ENCODE measurements at places on chromosomes 1 and 21. TPM values are rescaled to one million over a fixed set of nuclear protein-coding genes. Genes with fewer than 3 reads are reported as not detected.

- no peak overlapping the region for H3K27ac ChIP-seq
- no peaks in the 10 kb centered on the region for H3K36me3 ChIP-seq
- peaks cover 10% of the 10 kb centered on the region for H3K4me1 ChIP-seq
Measured at GRCh38 chr1:232589812-232590743, 39.9 kb downstream of the SIPA1L2 start.

- no peak overlapping the region for H3K4me3 ChIP-seq
- H3K27me3 ChIP-seq = no peaks in the 10 kb centered on the region
- H3K27ac ChIP-seq = no peak overlapping the region
- DNase-seq = no peak
- peaks cover 9% of the 10 kb centered on the region for H3K4me1 ChIP-seq
Measured at GRCh38 chr1:52037402-52037814, 3.8 kb upstream of the KTI12 start.

TPTE gene
- total RNA-seq = not detected

TXNDC12 gene
- 56.0 TPM for total RNA-seq

DNA sequence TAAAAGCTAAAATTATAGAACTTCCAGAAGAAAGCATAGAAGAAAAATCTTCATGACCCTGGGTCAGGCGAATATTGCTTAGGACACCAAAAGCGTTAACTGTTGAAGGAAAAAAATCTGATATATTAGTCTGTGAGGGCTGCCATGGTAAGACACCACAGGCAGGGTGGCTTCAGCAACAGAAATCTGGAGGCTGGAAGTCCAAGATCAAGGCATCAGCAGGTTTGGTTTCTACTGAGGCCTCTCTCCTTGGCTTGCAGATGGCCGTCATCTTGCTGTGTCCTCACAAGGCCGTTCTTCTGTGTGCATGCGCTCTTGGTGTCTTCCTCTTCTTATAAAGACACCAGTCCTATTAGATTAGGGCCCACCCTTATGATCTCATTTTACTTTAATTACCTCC is 14.5 kb downstream of the IFNLR1 start:
- no peak for DNase-seq
- H3K27ac ChIP-seq = no peak overlapping the region
- no peak overlapping the region for H3K4me3 ChIP-seq
- no peaks in the 10 kb centered on the region for H3K4me1 ChIP-seq
- no peaks in the 10 kb centered on the region for H3K27me3 ChIP-seq

DNA sequence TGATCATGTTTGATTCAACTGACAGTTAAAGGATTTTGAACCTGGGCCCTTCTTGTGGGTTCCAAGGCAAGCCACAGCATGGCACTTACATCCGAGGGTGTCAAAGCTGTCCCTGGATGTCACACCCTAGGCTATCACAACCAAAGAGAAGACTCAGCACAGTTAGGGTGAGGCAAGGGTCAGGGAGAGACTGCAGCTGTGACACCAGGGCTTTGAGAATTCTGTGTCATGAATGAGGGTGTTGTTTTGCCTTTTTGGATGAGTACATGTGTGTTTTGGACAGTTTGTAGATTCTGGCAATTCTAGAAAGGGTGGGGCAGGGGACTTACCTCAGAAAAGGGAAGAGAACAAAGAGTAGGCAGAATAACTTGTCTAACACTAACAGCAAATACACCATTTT is 37.8 kb upstream of the ZNF326 start:
- H3K27ac ChIP-seq = no peak overlapping the region
- H3K4me1 ChIP-seq = no peaks in the 10 kb centered on the region
- no peaks in the 10 kb centered on the region for H3K36me3 ChIP-seq

- no peak overlapping the region for H3K4me3 ChIP-seq
- H3K27me3 ChIP-seq = no peaks in the 10 kb centered on the region
- H3K4me1 ChIP-seq = no peaks in the 10 kb centered on the region
- peak; percentile 3 for DNase-seq
- H3K36me3 ChIP-seq = no peaks in the 10 kb centered on the region
Measured at GRCh38 chr1:241992734-241993133, 6.2 kb downstream of the MAP1LC3C start.

KCNA10 gene
- not detected for total RNA-seq

LRRC39 gene
- total RNA-seq = 0.81 TPM

ATP1A2 gene
- total RNA-seq = not detected

DNA sequence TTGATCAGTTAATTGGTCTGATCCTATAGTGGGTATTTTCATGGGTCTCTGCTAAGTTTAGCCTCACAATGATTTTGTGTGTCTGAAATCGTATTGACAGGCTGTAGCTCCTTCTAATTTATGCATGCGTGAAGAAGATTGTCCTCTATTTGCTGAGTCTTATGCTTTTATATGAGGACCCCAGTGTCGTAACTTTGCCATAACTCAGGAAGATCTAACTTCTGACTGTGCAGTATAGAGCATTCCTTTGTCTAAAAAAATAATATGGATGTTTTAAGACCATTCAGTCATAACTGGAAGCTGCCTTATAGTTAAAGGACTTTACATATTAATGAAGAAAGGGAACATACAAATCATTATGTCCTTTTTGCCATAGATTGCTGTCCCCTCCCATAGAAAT is 73.3 kb downstream of the CAMTA1 start:
- H3K27ac ChIP-seq = no peak overlapping the region
- no peaks in the 10 kb centered on the region for H3K27me3 ChIP-seq
- H3K36me3 ChIP-seq = no peaks in the 10 kb centered on the region
- no peak overlapping the region for H3K4me3 ChIP-seq

DNA sequence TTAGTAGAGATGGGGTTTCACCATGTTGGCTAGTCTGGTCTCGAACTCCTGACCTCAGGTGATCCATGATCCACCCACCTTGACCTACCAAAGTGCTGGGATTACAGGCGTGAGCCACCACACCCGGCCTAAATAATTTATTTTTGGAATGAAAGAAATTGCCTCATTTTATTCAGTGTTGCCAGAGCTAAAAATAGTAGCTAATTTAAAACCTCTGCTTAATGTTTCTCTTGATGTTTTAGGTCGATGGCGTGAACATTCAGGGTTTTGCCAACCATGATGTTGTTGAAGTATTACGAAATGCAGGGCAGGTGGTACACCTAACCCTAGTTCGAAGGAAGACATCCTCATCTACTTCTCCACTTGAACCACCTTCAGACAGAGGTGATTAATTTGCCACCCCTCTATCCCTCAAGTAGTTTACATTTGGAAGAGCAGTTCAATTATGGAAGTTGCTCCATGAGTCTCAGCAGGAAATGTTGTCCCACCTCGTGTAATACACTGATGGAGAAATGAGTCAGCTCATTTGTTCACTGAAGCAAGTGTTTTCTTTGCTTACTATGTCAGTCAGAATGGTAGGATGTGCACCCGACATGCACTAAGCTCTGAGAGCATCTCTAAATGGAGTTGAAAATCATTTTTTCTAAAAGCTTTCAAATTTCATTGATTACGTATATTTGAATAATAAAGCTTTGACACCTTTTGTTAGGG is 54.9 kb downstream of the PATJ start:
- H3K27ac ChIP-seq = no peak overlapping the region
- peak; percentile 5 for DNase-seq
- no peaks in the 10 kb centered on the region for H3K27me3 ChIP-seq

RBM34 gene
- 69.4 TPM for total RNA-seq

DNA sequence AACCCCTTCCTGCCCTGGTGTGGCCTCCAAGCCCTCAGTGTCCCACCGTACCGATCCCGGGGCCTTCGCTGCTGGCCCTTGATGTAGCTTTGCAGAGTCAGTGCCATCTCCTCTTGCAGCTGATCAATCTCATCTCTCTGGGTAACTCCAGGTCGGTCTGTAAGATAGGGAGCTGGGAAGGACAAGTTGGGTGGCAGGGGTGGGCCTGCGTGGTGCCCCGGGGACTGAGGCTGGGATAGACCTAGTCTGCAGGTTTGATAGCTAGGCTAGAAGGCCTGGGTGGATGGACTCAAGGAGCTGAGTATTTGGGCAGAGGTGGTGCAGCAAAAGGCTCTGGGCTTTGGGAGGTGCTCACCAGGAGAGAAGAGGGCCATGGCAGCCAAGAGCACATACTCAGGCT is 4.9 kb downstream of the TOMM40L start:
- H3K27me3 ChIP-seq = no peaks in the 10 kb centered on the region
- H3K36me3 ChIP-seq = peaks cover 16% of the 10 kb centered on the region
- no peak for DNase-seq
- H3K27ac ChIP-seq = no peak overlapping the region
- H3K4me1 ChIP-seq = peaks cover 12% of the 10 kb centered on the region

SDHC gene
- 228 TPM for total RNA-seq

AMY1B gene
- not detected for total RNA-seq

IL10RB gene
- 11.1 TPM for total RNA-seq

GRCh38 chr1:168360151-168361021 is 79.7 kb downstream of the TBX19 start:
- no peaks in the 10 kb centered on the region for H3K36me3 ChIP-seq
- no peaks in the 10 kb centered on the region for H3K4me1 ChIP-seq
- DNase-seq = no peak

TTC22 gene
- not detected for total RNA-seq

DNA sequence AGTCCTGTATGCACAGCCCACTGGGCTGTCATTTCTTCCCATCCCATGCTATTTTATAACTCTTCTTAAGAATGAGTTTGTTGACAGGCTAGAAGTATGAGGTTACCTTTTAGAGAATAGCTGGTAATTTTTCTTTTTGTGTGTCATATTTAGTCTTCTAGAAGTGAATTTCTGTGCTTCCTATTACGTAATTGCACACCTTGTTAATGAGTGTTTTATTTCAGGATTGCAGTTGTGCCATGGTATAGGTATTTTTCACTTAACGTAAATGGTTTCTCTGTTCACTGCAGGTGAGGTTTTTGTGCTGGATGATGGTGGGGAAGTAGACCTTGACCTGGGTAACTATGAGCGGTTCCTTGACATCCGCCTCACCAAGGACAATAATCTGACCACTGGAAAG is 5.0 kb downstream of the CTPS1 start:
- no peaks in the 10 kb centered on the region for H3K27me3 ChIP-seq
- H3K4me1 ChIP-seq = peaks cover 6% of the 10 kb centered on the region
- H3K4me3 ChIP-seq = no peak overlapping the region
- peaks cover 61% of the 10 kb centered on the region for H3K36me3 ChIP-seq
- H3K27ac ChIP-seq = no peak overlapping the region

DNA sequence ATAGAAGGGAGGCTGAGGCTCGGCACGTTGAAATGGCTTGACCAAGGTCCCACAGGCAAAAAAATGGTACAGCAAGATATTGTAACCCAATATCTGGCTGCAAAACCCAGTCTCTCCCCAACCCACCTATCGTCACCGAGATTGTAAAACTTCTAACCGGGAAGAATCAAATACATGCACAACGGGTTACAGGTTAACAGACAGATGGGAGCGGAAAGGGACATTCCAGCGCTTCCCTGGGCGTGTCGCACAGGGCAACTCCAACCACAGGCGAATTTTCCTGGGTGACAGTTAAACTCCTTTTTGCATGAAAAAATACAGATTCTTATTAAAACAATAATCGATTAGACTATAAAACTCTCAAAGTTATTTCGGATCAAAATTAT is 31.8 kb upstream of the JUN start:
- H3K4me3 ChIP-seq = peak overlapping the region; percentile 61
- H3K27ac ChIP-seq = peak overlapping the region; percentile 70
- peaks cover 13% of the 10 kb centered on the region for H3K4me1 ChIP-seq
- no peaks in the 10 kb centered on the region for H3K36me3 ChIP-seq
- no peak for DNase-seq

TENT5C gene
- total RNA-seq = 0.90 TPM

GRCh38 chr1:19734472-19734999 is 65.2 kb downstream of the TMCO4 start:
- H3K27ac ChIP-seq = no peak overlapping the region
- no peaks in the 10 kb centered on the region for H3K36me3 ChIP-seq
- no peak for DNase-seq
- peaks cover 15% of the 10 kb centered on the region for H3K4me1 ChIP-seq
- no peaks in the 10 kb centered on the region for H3K27me3 ChIP-seq
- H3K4me3 ChIP-seq = no peak overlapping the region

DNA sequence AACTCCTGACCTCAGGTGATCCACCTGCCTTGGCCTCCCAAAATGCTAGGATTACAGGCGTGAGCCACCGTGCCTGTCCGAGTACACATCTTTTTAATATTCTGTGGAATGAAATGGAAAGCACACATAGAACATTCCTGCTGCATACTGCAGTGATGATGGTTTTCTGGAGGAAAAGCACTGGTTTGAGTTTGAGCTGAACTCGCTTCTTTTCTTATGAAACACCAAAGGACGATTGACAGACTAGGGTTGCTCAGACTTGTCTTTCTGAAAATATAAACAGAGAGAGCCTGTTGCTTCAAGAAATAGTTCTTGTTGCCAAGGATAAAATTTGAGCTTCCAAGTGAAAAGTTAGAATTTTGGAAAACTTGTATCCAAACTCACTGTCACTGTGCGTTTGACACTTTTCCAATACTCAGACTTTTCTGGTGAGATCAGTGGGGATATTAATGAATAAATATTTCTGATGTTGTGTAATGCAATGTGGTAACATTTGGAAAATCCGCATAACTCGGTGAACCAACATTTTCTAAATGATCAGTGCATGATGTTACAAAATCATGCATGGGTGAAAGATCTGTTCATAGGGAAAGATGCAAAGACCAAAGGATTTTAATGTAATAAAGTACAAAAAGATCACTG is 15.0 kb upstream of the ERMAP start:
- H3K27me3 ChIP-seq = no peaks in the 10 kb centered on the region
- DNase-seq = no peak
- no peak overlapping the region for H3K27ac ChIP-seq
- H3K4me3 ChIP-seq = no peak overlapping the region
- no peaks in the 10 kb centered on the region for H3K4me1 ChIP-seq

EDN2 gene
- total RNA-seq = not detected

DNA sequence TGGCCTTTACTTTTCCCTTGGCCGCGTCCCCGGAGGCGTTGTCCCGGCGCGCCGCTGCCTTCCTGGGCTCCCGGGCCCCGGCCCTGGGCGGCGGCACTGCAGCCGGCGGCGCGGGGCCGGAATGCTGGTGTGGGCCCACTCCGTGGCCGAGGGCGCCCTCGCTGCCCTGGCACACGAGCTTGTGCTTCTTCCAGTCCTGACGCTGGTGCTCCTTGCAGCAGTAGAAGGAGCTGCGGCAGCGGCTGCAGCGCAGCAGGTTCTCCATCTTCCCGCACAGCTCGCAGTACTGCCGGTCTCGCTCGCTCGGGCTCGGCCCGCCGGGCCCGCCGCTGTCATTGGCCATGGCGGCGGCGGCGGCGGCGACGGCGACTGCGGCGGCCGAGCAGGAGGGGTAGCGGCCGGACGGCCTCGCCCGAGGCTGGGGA is 529 bp downstream of the EGLN1 start:
- peak overlapping the region; percentile 80 for H3K27ac ChIP-seq
- no peaks in the 10 kb centered on the region for H3K36me3 ChIP-seq
- peak overlapping the region; percentile 80 for H3K4me3 ChIP-seq
- DNase-seq = peak; percentile 65
- H3K4me1 ChIP-seq = peaks cover 32% of the 10 kb centered on the region

GSTM5 gene
- total RNA-seq = 0.13 TPM

- peaks cover 9% of the 10 kb centered on the region for H3K4me1 ChIP-seq
- H3K4me3 ChIP-seq = no peak overlapping the region
- H3K27me3 ChIP-seq = no peaks in the 10 kb centered on the region
- no peak overlapping the region for H3K27ac ChIP-seq
Measured at GRCh38 chr1:3680488-3681230, 28.3 kb downstream of the TP73 start.

Measured in A673 (cell line).